ENCODE measurements at places on chromosomes 5 and 9.

DNA sequence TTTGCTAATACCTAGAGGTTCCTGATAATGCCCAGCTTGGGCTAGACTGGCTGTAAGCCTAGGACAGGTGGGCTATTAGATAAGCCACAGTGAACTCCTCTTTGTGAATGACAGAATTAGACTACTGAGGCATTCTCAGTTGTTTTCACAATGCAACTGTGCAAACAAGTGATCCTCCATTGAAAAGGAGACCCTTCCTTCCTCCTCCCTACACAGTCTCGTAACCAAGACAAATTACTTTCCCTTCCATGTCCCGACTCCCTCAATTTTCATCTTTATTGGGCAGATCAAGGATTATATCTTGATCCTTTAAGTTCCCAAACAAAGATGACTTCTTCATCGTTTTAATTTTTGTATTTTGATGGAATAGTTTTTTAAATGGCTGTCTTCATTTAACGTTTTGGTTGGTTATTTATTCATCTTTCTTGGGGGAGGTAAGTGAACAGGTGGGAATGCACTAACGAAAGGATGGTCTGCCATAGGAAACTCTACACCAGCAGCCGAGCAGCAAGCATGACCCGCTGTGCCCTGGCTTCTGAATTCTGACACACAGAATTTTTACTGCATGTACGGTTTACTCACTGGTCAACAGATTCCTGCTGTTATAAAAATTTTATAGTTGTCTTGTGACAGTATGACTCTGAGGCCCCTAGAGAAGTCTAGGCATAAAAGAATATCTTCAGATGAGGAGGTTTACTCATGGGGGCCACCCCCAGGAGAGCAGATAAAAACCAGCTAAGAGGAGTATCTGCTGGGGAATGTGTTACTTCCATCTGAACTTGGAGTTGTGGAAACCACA lies 137.5 kb upstream of the TUT7 start:
- DNase-seq: no peak

DNA sequence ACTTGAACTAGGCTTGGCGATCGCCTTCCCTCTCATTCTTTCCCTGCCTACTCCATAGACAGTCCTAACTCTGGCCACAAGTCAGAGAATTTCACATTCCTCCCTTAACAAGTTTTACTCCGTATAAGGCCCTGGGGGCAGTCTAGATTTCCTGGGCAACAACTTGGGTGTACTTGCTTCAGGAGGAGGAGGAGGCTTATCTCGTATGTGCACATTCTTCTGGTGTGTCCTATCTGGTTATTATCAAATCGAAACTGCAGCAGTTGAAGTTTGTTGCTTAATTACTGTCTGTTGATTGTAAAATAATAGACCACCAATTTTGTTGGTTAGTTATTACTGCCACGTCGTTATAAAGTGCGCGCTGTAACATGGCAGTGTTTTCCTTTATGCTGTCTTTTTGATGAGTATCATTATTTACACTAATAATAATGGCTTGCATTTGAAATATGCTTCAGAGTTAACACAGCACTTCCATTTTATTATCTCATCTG lies 42.0 kb downstream of the PIP5K1B start:
- no peak for DNase-seq

GRCh38 chr5:15938186-15938585 lies 241.4 kb downstream of the MARCHF11 start:
- no peak for DNase-seq

DNA sequence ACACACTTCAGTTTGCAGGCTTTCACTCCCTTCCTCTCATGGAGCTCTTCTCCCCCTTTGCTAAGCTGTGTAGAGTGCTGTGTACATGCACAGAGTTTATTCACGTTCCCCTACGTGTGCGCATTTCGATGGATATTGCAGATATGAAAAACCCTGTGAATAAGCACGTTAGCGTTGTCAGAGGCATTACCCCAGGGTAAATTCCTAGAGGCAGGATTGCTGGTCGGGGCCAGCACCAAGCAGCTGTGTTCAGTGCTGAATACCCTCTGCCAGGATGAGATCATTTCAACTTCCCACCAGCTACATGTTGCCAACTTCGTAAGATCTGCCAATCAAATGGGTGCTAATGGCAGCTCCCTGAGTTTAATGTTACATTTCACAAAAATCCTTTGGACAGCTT lies 172.3 kb upstream of the PPP1R26 start:
- no peak for DNase-seq

DNA sequence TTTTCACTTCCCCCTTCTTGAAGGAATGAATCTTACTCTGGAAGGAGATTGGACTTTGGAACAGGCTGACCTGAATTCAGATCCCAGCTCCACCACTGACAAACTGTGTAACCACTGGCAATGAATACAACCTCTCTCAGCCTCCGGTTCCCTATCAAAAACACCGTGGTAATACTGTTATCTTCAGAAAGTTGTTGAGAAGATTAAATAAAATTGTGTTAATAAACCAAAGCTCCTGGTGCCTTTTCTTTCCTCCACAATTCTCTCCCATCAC lies 99.7 kb upstream of the RAI14 start:
- no peak for DNase-seq

DNA sequence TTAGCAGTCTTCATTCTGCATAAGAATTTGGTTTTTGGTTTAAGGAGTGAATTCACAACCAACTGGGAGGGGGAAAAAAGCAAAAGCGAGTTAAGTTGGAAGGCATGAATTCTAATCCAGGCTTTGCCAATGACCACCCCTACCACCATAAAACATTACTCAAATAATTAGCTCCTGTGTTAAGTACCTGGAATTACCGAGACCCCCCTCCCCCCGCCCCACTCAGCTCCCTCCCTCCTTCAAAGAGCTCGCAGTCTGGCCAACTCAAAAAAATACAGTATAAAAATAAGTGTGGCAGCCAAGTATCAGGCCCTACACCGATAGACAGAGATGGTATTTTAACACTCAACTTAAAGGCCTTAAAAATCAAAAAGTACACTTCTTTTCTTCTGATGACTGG lies 492 bp downstream of the ATG12 start:
- DNase-seq: no peak

GRCh38 chr5:157855404-157855994 lies 3.4 kb downstream of the CLINT1 start:
- DNase-seq: no peak

- no peak for DNase-seq
Observed at GRCh38 chr5:179874136-179874535, 15.5 kb upstream of the MRNIP start.

- DNase-seq: no peak
Observed at GRCh38 chr9:75734802-75735201, 155.7 kb upstream of the PCSK5 start.

DNA sequence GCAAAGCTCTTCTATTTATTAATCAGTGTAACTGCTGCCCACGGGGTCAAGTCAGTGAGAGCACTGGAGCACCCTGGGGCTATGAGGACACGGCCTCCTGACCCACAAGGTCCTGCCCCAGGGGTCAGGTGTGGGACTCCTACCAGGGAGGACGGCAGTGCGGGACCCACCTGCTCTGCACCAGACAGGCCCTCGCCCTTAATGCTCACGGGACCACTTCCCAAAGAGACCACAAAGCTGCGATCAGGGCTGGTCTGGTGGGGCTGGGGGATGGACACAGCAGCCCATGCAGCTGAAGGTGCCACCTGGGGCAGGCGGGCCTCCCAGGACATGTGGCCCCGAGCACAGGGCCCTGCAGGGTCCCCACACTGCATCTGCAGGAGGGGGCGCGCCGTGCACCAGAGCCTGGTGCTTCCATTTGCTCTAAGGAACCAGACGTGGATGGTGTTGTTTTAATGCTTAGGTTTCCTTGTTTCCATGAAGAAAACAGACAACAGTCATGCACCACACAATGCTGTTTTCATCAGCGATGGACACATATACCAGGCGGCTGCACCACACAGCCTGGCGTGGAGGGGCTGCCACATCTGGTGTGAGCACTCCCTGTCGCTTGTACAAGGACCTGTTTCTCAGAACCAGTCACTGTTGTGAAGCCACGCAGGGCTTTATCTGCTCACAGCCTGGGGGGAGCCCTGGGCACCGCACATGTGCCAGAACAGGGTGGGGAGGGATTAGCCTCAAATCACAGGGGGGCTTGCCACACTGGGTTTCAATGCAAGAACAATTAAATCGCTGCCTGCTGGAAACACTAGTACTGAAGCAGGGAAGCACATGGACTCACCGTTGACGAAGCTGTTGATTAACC lies 22.6 kb downstream of the CLPTM1L start:
- no peak for DNase-seq

- no peak for DNase-seq
Observed at GRCh38 chr5:109922381-109922995, 232.8 kb downstream of the MAN2A1 start.

DNA sequence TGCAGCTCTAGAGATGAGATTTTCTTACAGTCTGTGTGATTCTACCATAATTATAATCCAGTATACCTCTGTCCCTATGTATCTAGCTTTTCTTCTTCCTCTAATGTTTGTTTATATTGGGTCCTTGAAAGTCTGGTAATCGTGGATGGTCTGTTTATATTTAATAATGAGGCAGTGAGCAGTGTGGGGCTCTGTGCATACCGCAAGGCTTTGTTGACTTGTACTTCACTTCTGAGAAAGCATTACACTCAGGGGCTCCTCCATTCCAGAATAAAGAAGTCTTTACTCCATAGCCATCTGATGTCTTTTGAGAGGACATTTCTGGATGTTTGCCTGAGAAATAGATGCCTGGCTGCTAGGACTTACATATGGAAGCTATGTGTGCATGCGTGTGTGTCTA lies 4.5 kb upstream of the MPDZ start:
- no peak for DNase-seq

DNA sequence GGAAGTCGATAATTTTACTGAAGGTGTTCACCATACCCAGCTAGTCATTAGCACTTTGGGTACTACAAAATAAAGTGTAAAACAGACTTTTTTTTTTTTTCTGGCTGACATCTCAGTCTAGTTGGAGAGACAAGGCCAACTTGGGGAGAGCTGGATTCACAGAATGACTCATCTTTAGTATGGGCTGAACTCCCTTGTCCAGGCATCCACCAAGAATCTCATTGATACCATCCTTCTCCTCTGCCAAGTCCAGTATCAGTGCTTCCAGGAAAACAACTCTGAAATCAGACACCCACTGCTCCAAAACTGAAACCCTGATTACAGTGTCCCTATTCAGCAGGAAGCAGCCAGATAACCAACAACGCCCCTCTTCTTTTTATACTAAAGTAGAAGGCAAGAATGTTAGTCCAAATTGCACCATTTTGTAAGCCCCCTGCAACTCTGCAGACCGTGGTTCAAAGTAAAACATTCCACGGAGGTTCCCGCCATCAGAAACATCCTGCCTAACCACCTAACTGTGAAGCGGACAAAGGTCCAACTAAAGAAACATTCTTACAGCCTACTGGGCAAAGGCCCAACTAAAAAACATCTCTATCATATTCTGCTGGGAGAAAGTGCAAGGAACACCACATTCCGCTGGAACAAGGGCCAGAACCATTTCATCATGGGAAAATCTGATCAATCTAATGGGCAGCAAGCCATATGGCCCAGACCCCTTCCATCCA lies 728.2 kb downstream of the BRINP1 start:
- no peak for DNase-seq

DNA sequence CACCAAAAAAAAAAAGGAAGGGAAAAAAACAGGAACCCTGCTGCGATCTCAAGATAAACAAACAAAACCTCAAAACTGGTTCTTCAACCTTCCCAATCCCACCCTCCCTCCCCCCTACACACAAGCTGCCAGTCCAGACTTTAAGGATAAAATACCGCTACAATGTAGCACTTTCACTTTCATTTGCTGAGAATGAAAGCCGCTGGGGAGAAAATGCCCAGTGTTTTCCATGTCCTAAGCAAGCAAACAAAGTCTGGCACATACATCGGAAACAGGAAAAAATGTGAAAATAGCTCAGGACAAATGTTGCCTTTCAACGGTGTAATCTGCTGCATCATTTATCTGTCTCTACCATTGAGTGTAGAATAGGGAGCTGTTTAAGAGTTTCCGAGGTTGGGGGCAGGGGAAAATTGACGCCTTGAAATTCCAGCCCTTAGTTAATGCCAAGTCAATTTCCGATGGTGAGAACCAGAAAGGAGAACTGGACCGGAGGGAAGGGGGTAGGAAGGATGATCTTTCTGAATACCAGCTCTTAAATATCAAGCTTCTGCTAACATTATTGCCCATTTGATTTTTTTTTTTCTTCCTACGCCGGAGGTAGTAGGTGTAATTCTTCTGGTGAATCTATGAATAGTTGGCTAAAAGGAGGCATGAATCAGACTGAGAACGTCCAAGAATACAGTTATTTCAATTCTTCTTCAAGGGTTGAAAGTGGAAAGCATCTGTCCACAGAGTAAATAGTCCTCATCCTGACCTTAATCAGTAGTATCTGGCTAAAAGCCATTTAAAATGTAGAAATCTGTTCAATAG lies 1.2 kb upstream of the ADAMTS6 start:
- no peak for DNase-seq

- DNase-seq: no peak
Observed at GRCh38 chr5:120258123-120258522, 206.0 kb upstream of the PRR16 start.

DNA sequence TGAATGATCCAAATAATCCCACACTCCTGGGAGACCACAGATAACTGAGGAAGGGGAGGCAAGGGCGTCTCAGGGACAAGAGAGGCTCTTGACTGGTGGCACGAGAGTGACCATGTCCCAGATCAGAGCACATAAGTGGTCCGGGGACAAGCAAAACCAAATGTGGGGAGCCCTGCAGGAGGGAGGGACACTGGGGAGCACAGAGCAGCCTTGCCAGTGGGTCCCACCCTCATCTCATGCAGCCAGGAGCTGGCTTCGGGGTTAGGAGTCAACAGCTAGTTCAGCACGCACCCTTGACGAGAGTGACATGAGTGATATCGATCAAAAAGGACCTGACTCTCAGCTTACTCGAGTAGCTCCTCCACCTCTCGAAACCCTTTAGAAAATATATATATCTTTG lies 16.5 kb upstream of the UBE2QL1 start:
- no peak for DNase-seq

DNA sequence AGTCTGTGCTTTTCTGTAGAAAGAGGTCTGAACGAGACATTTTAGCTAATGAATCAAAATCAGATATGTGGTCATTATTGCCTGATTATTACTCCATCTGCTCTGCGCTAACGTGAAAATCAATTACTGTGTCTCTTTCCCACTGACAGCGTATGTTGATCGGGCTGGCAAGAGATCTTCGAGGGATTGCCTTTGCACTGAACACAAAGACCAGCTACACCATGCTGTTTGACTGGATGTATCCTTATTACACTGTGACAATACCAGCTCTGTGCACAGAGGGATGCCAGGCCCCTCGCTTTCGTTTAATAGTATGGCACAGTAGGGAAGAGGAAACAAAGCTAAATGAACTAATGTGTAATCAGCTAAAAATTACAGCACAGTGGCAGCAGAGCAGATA lies 103.7 kb upstream of the TLX3 start:
- DNase-seq: no peak

- DNase-seq: no peak
Observed at GRCh38 chr9:82518868-82519267, 530.3 kb downstream of the SPATA31D1 start.
